ENCODE measurements at places on chromosomes 7 and 10.

GRCh38 chr7:131250331-131250730 is 77.3 kb upstream of the MKLN1 start:
- DNase-seq: no peak

DNA sequence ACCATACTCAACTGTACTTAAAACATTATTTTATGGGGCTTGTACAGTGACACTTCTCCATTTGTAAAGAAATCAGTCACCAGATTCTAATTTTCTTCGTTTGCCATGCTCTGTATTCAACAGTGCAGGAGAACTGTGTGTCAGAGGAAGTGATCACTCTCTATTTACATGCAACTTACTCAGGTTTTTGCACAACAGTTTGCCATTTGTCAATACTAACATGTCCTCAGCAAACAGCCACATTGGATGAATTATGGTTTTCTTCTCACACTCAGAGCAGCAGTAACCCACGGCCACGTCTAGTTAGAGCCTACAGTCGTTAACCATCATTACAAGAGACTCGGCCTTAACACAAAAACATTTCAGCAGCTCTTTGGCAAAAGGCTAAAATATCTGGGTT is 69.2 kb upstream of the SP4 start:
- DNase-seq: no peak

DNA sequence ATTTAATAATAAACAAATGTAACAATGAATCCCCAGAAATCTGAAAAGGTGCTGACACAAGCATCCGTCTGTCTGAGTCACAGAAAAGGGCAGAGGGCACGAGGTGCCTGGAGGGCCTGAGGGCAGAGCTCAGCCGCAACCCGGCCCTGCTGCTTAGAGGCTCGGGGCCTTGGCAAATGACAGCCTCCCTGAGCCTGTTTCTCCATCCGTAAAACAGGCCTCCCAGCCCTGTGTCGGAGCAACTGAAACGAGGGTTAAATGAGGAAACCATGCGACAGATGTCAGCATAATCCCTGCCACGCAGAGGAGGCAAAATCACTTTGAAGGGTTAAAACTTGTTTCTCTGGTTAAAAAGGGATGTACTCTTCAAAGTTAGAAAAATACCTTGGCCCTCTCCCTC is 24.9 kb downstream of the NUDT1 start:
- no peak for DNase-seq

DNA sequence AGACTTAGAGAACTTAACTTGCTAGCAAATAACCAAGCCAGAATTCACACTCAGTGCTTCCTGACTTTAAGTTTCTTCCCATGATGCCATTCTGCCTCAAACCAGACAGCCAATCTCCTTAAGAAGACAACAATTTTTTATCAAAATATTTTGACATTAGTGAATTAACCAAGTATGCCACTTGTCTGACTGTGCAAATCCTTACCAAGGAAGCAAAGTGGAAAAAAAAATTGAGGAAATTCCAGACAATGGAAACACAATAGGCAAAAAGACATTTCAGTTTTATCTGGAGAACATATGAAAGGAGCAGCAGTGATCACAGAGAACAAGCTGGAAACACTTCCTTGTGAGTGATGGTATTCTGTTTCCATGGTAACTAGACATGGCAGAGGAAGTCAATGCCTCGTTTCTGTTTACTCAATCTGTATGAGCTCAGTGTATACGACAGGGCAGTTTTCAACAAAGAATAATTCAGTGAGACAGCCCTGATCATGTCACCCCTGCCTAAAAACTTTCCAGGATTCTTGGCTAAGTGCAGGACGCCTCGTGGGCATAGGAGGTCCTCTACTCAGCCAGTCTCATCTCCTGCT is 114.2 kb downstream of the DYNC1I1 start:
- DNase-seq: peak; percentile 40

GRCh38 chr7:16354573-16354972 is 66.8 kb downstream of the CRPPA start:
- no peak for DNase-seq

DNA sequence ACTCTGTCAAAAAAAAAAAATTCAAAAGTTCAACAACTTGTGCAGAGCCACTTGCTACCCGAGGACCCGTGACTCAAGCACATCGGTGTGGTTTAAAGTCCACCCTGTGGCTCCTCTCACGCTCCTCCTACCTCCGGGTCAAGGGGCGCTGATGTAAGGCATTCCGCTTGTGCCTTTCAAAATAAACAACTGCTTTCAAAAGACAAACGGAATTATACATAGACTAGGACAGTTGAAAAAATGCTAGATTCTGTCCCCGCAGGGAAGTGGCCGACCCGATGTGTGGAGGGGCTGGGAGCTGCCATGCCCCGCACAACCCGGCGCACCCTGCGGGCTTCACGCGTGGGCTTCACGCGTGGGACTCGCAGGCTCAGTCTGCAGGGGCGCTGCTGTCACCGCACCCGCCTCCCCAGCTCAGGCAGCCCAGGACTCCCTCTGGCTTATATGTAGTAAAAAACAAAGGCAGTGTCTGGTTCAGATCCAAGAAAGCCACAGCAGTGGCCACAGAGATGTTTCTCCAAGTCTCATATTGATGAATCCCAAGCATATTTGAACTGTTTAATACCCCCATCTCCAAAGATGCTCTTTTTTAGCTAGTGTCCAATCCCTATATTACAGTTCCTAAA is 239.7 kb upstream of the INHBA start:
- peak; percentile 17 for DNase-seq

GRCh38 chr7:142827951-142828500 is 26.9 kb upstream of the EPHB6 start:
- DNase-seq: no peak

- peak; percentile 68 for DNase-seq
Measured at GRCh38 chr7:111089822-111090426, 1.0 kb upstream of the LRRN3 start.

DNA sequence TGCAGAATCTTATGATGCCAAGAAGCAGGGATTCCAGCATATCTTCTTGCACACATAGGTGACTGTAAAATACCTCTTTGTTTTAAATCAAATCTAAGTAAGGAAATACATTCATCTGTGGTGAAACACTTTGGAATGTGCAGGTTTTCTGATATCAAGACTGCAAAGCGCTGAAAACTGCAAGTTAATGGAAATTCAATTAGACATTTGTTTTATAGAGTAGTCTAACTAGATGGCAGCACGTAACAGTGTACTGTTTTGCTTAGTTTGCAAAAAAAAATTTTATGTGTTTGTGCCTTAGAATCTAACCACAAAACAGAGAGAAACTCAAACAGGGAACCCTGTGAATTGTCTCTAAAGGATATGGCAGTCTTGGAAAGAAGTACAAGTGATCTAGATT is 259.2 kb downstream of the HDAC9 start:
- DNase-seq: peak; percentile 7

GRCh38 chr10:86945361-86946212 is 11.8 kb downstream of the MMRN2 start:
- peak; percentile 16 for DNase-seq

DNA sequence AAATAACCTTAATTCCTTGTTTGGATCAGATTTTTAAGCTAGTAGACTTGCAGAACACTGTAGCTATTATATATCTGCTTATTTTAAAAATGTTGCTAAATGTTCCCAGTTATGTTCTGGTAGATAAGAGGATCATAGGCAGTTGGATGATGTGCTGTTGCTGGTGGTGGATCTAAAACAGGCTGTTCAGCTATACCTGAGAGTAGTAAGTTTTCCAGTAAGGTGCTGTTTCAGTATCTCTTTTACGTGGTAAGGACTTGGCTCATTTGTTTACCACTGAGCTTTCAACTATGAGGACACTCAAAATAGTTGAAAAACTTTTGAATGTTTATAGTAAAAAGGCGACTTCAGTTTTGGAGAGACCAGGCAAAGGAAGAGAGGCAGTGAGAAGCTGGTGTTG is 180.9 kb downstream of the CDK14 start:
- no peak for DNase-seq

DNA sequence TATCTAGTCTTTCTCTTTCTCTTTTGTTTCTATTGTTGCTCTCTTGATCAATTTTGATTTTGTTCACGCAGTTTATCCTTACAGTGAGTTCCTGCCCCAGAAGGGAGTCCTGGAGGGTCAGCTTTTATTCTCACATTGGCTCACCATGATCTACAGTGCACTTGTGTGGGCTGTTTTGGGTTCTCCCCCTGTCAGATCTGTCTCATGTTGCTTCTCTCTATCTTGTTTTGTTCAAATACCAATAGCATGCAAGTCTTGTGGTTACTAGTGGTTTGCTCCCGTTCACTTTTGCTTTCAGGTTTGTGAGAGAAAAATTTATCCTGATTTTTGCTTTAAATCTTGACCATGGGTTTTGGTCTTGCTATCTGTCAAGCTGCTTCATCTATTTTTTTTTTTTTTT is 74.3 kb downstream of the PTN start:
- DNase-seq: no peak

GRCh38 chr10:117694190-117694589 is 151.6 kb downstream of the EMX2 start:
- no peak for DNase-seq

DNA sequence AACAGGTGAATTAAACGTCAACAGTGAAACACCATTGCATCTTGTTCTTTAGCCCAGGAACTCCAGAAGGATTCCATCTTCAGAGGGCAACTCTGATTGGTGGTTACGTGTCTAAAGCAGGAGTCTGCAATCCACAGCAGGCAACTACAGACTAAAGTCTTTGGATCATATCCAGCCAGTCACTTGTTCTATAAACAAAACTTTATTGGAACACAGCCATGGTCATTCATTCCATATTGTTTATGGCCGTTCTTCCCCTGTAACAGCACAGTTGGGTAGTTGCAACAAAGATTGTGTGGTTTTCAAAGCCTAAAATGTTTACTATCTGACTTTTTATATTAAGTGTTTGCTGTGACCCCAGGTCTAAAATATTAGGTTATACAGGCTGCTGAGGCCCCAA is 94.7 kb upstream of the IMMP2L start:
- DNase-seq: no peak

DNA sequence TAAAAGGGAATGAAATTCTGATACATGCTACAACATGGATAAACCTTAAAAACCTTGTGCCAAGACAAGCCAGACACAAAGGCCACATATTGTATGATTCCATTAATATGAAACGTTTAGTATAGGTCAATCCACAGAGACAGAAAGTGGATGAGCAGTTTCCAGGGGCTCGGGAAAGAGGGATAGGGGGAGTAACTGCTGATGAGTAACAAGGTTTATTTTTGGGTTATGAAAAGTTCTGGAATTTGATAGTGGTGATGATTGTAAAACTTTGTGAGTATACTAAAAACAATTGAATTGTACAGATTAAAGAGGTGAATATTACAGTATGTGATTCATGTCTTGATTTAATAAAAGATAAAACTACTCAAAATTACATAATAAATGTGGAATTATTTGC is 19.1 kb upstream of the SLC13A1 start:
- DNase-seq: no peak

DNA sequence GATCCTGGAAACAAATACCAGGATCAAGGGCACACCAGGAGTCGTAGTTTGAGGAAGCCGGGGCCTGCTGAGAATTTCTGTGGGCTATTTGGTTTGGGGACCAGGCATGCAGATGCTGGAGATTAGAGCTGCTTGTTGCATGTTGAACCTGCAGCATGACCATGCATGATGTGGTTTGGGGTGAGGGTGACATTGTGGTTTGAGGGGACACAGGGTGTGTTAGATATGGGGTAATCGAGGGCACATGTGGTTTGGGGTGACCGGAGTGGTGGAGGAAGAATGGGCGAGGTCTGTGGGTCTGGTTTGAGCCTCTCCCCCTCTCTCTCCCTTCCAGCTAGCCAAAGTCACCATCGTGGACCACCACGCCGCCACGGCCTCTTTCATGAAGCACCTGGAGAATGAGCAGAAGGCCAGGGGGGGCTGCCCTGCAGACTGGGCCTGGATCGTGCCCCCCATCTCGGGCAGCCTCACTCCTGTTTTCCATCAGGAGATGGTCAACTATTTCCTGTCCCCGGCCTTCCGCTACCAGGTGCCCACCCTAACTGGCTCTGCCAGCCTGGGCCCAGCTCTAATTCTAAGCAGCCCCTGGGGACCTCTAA is 10.2 kb downstream of the NOS3 start:
- no peak for DNase-seq

GRCh38 chr7:134248196-134248595 is 68.5 kb downstream of the SLC35B4 start:
- DNase-seq: no peak

DNA sequence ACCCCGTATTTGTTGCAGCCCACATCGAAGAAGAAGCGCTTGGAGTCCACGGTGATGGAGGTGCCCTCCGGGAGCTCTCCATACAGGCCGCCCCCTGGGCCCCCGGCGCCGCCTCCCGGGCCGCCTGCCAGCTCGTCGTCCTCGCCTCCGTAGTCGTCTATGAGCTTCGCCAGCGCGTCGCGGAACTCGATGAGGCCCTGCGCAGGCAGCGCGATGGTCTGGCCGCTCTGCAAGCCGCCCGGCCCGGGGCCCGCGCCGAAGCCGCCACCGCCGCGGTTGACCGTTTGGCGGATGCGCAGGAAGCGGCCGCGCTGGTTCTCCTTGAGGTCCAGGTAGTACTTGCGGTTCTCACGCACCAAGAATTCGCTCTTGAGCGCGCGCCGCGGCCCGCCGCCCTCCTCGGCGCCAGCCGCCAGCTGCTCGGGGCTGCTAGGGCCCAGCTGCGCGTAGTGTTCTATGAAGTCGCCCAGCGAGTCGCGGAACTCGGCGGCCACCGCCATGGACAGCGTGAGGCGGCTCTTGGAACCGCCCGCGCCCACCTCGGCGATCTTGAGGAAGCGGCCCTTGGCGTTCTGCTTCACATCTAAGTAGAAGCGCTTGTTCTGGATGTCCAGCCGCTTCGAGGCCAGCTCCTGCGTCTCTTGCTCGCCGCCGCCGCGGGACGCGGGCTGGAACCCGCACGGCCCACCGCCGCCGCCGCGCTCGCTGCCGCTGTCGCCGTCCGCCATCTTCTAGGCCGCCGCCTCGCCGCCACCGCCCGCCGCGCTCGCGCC is 523 bp downstream of the PURB start:
- peak; percentile 78 for DNase-seq

- no peak for DNase-seq
Measured at GRCh38 chr10:62239994-62240393, 28.6 kb downstream of the RTKN2 start.

DNA sequence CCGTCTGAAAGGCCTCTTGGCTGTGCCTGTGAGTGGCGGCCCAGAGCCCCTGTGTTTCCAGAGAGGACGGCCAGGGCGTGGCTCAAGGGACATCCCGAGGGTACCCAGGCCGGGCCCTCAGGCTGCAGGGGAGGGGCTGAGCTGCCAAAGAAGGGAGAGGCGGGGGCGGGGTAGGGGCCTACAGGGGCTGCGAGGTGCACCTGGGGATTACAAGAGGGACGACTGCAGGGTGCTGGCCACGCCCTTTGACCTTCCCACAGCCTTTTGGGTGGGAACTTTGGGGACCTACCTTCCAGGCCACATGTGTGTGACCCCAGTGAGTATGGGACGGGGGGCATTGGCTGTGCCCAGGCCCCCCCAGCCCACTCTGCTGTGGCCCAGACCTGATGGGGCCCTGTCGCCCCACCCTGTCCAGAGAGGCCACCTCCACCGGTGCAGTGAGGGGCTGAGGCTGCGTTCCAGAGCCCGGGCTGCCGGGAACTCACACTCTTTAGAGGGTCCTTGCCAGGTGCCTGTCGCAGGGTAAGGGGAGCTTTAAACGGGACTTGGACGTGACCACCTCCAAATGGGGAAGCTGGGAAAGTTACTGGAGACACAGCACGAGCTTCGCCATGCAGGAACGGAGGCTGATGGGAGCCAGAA is 19.0 kb upstream of the NKX6-2 start:
- DNase-seq: no peak

Data from tongue (tissue), 3 donors.